CD4-positive, CD25-positive, alpha-beta regulatory T cell (primary cell): ENCODE measurements at places on chromosomes 3 and 15. TPM values are rescaled to one million over a fixed set of nuclear protein-coding genes. Genes with fewer than 3 reads are reported as not detected.

PRKCD gene
- total RNA-seq = 33.6 TPM

CAPN3 gene
- total RNA-seq = 15.6 TPM

PARP6 gene
- 101 TPM for total RNA-seq

ALS2CL gene
- 25.8 TPM for total RNA-seq

GRCh38 chr15:100919481-100920405, 586 bp downstream of the LRRK1 start:
- H3K36me3 ChIP-seq = no peaks in the 10 kb centered on the region
- peaks cover 12% of the 10 kb centered on the region for H3K4me1 ChIP-seq
- H3K27ac ChIP-seq = no peak overlapping the region
- H3K4me3 ChIP-seq = no peak overlapping the region

DNA sequence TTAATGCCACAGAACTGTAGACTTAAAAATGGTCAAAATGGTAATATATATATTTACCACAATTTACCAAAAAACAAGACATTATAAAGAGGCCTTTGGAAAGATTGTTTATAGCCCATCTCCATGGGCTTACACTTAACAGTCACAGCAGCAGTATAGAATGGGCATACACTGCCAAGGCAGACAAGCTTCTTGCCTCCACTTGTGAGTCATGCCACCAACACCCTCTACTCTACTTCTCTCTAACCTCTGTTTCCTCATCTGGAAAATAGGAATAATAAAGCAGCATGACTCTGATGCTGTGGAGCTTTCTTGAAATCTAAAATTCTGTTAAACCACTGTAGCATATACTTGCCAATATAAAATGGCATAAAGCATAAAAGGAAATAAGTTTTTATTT, 14.4 kb upstream of the GPR156 start:
- H3K36me3 ChIP-seq = no peaks in the 10 kb centered on the region
- no peaks in the 10 kb centered on the region for H3K27me3 ChIP-seq
- no peak overlapping the region for H3K27ac ChIP-seq
- no peaks in the 10 kb centered on the region for H3K4me1 ChIP-seq
- no peak overlapping the region for H3K4me3 ChIP-seq

GRCh38 chr3:38560284-38560683, 64.1 kb downstream of the EXOG start:
- H3K4me3 ChIP-seq = no peak overlapping the region
- DNase-seq = no peak
- H3K27me3 ChIP-seq = peaks cover 3% of the 10 kb centered on the region

GRCh38 chr3:45509038-45509767, 85.3 kb upstream of the LIMD1 start:
- H3K4me3 ChIP-seq = no peak overlapping the region
- DNase-seq = no peak
- peaks cover 8% of the 10 kb centered on the region for H3K36me3 ChIP-seq
- H3K4me1 ChIP-seq = peaks cover 4% of the 10 kb centered on the region
- H3K27ac ChIP-seq = no peak overlapping the region
- no peaks in the 10 kb centered on the region for H3K27me3 ChIP-seq

GRCh38 chr3:135966271-135966961, 888 bp downstream of the PPP2R3A start:
- peak overlapping the region; percentile 22 for H3K4me3 ChIP-seq
- no peak overlapping the region for H3K27ac ChIP-seq
- peaks cover 8% of the 10 kb centered on the region for H3K4me1 ChIP-seq
- no peak for DNase-seq

GRCh38 chr15:94367726-94368535, 136.6 kb downstream of the MCTP2 start:
- no peaks in the 10 kb centered on the region for H3K4me1 ChIP-seq
- no peak overlapping the region for H3K27ac ChIP-seq
- peaks cover 4% of the 10 kb centered on the region for H3K36me3 ChIP-seq

DNA sequence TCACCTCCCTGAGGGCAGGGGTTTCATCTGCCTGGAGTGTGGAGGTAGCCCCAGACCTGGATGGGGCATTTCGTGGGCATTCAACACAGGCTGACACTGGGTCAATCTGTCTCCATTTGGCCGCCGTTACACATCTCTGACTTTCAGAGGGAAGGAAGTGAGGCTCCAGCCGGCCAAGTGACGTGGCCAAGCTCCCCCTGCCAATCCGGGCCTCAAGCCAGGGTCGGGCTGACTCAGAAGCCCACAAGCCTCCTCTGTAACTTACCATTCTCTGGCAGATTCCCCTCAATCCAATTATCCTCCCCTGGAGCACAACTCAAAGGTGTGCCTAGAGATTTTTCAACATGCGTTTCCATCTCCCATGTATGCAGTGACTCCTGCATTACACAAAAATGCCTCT, 227.6 kb downstream of the KLF13 start:
- H3K27me3 ChIP-seq = no peaks in the 10 kb centered on the region
- H3K36me3 ChIP-seq = no peaks in the 10 kb centered on the region
- H3K27ac ChIP-seq = no peak overlapping the region
